ENCODE measurements at places on chromosomes 11 and 22. TPM values are rescaled to one million over a fixed set of nuclear protein-coding genes. Genes with fewer than 3 reads are reported as not detected.

GRCh38 chr11:65817835-65818680 is 15.7 kb upstream of the SNX32 start:
- DNase-seq: peak; percentile 80

GRCh38 chr11:109303342-109303741 is 118.6 kb upstream of the C11orf87 start:
- no peak for DNase-seq

GRCh38 chr22:44291674-44292360 is 20.9 kb downstream of the SHISAL1 start:
- no peak for DNase-seq

The UBE2L6 gene
- total RNA-seq: 37.5 TPM

All from IMR-90 (cell line).